ENCODE measurements at places on chromosomes 5 and 9.

- no peak for DNase-seq
Observed at GRCh38 chr9:26131886-26132285, 453.6 kb upstream of the TUSC1 start.

DNA sequence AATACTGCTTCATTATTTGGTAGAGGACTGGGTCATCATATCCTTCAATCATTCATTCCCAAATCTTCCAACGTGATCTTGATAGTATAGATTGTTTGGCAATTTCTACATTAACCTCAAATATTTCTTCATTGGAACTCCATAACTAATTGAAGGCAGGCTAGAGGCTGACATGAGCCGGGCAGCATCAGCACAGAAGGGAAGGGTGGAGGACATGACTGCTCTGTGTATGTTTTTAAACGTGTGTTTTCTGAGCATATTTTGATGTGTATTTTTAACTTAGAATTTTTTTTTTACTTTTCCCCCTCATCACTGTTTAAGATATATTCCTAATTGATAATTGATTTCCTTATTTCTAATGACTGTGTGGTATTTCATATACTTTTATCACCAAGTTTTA, 12.6 kb downstream of the DDX4 start:
- DNase-seq, result no peak

- no peak for DNase-seq
Observed at GRCh38 chr9:14849851-14850250, 60.4 kb downstream of the FREM1 start.

DNA sequence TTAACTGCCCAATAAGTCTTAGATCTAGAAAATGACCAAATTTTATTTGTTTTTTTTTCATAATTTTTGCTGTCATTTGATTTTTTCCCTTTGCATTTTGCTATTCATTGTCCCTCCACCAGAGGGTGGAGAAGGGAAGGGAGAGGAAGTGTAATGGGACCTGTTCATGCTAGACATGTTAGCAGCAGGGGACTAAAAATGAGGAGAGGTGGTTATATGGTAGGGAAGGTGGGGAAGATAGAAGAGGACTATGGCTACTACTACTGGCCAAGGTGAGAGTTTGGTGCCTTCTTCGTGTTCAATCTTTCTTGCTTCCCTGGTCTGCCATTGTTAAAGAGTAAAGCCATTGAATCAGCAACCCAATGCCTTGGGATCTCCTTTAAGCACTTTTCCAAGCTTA, 6.4 kb downstream of the GRIA1 start:
- no peak for DNase-seq

- no peak for DNase-seq
Observed at GRCh38 chr9:99345942-99346341, 123.9 kb downstream of the SEC61B start.

DNA sequence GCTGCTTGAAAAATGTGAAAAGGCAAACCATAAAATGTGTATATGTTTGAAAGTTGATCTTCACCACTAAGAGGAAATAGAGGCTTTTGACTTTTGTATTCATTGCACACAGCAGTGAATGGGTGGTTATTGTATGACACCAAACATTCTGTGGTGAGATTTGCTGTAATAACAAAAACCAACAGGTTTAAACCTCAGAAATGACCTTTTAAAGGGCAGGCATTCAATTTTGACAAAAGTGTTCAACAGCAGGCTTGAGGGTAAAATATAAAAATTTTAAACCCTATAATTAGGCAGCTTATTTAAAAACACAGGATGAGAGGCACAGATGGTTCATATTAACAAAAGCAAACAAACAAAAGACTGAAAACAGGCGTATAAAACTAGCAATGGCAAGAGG, 128.1 kb upstream of the NUDT12 start:
- DNase-seq, result no peak

GRCh38 chr5:171261361-171261760, 47.7 kb upstream of the TLX3 start:
- DNase-seq, result no peak

GRCh38 chr9:129136446-129137035, 25.3 kb downstream of the PTPA start:
- no peak for DNase-seq

DNA sequence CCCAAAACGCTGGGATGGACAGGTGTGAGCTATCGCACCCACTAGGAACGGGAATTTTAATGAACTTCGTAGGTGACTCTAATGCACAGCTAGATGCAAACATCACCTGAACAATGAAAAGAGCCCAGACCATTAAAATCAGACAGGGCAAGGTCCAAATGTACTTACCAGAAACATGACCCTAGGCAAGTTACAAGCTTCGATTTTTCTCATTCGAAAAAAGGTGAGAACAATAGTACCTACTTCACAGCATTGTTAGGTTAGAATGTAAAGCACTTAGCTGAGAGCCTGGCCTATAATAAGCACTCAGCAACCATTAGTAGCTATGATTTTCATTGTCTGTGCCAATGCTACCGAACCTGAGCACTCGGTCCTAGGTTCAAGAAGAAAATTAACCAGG, 5.8 kb upstream of the KLHL3 start:
- DNase-seq, result no peak

DNA sequence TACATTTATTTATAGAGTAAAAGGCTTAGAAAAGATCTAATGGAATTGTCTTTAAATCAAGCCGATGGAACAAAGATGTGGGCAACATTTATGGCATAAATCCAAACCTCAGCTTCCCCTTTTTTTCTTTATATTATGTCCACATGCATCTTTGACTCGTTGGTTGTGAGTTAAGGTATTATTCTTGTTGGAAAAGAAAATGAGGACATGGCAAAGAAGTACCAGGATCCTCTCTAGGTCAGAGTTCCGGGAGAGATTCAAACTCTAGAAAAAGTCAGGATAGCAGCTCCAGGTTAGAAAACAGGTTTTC, 508 bp upstream of the NME5 start:
- no peak for DNase-seq

DNA sequence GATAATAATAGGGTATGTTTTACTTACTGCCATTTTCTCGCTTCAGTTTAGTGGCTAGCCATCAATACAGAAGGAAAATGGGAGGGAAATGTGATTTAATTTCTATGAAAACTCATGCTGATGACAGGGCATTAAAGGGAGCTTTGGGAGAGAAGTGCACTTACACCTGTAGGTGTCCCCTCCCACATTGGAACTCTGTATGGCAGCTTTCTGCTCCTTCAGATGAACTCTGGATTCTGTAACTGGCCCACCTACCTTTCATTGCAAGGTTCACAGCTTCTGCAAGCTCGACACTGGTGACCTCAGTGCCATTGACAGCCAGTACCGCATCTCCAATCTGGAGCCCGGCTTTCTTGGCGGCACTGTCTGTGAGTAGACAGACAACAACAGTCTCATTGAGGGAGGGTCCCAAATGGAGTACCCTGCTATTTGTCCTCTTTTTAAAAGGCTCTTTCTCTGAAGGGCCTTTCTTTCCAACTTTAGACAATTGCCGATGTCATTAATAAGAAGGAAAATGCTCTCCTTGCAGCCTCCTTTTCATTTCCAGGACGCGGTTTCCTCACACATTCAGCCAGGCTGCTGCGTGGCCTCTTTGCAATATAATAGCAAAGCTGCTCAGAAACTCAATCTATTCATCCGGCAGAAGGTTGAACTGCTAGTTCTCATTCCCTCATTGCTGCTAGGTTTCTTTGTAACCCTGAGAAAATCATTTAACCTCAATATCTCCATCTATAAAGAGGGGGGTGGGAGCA, 63.6 kb downstream of the NUDT12 start:
- no peak for DNase-seq

DNA sequence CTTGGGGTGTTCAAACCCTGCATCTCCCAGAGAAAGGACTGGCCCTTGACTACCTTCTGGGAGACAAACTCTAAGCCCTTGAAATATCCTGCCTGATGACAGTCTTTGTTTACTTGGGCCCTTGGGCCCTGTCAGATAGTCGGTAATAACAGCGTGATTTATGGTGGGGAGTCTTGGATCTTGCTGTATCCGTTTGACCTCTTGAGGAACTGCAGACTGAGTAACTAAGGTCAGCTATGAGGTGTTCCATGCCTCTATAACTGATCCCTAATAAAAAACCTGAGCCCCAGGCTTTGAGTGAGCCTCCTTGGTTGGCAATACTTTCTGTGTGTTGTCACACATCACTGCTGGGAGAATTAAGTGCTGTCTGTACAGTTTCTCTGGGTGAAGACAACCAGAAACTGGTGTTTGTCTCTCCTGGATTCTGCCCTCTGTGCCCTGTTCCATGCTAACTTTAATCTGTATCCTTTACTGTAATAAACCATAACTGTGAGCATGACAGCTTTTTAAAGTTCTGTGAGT, 56.2 kb upstream of the ANKRD33B start:
- no peak for DNase-seq

GRCh38 chr9:14080959-14081542, 232.9 kb downstream of the NFIB start:
- no peak for DNase-seq

DNA sequence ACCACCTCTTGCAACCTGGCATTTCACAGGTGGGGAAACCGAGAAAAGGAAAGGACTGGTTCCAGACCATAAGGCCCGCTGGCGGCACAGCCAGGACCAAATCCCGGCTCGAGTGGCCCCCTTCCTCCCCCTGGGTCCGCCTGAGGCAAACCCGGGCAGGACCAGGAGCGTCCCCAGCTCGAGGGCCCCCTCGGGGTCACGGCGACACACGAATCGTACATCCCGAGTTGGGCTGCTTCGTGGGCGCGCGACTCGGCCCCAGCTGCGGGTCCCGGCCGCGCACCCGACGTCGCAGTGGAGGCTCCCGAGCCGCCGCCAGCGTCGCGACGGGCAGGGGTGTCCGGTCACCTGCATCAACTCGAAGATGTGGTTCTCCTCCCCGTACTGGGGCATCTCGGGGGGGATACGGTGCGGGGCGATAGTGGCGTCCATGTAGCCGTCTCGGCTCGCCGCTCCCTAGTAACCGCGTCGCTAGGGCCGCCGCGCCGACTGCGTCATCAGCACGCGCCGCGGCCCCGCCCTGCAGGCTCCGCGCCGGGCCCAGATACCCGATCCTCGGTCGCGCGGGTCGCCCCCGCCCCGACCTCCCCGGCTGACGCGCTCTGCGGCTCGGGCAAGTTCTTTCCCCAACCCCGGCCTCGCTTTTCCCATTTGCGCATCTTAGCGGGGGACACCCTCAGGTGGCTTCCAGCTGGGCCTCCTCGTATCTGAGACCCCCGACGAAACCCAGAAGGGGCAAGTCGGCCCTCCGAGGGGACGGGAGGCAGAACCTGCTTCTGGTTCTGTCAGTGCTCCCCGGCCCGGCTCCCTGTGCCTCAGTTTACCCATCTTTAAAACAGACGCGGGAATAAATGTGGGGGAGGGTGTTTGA, at the start of gene AK8:
AK8 (minus strand) TSS at position 461 of the 871 bp plus-strand sequence; CDS start at position 432, 29 bp downstream.
- DNase-seq, result peak; percentile 92

DNA sequence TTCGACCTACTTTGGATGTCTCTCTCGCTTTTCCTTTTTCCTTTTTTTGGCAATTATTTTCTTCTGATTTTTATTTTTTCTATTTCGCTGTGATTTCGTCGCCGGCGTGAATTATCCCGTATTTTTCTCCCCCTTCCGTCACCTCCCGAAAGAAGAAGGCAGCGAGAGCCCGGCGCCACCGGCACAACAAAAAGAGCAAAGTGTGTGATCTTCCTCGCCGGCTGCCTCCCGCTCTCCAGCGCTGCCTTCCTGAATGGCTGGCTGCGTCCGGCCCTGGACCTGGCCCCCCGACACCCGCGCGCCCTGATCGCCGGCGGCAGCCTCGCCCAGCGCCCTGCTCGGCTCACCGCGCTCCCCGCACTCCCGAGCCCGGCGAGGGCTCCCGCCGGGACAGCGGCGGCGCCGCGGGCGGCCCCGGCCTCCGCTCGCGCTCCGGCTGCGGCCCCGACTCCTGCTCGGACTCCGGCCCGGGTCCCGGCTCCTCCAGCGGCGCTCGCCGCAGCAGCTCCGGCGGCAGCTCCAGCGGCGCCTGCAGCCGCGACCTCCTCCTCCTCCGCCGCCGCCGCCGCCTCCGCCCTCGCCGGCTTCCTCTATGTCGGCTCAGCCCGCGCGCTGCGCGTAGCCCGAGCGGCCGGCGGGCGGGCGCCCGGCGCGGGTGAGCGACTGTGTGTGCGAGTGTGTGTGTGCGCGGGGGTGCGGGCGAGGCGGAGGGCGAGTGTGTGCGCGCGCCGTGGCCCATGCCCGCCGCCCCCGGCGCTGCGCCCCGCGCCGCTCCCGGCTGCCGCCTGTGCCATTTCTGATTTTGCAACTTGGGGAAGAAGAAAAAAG, 960 bp downstream of the NR2F1 start:
- no peak for DNase-seq

Measured in T47D (cell line).